ENCODE measurements at places on chromosomes 5 and 9.
A peak's percentile ranks its signal among the peaks of the same experiment; 100 is the strongest.

GRCh38 chr5:155794795-155795194, 532.2 kb upstream of the SGCD start:
- DNase-seq, result no peak

- DNase-seq, result peak; percentile 86
Measured at GRCh38 chr5:139968547-139969261, 74.4 kb downstream of the NRG2 start.

DNA sequence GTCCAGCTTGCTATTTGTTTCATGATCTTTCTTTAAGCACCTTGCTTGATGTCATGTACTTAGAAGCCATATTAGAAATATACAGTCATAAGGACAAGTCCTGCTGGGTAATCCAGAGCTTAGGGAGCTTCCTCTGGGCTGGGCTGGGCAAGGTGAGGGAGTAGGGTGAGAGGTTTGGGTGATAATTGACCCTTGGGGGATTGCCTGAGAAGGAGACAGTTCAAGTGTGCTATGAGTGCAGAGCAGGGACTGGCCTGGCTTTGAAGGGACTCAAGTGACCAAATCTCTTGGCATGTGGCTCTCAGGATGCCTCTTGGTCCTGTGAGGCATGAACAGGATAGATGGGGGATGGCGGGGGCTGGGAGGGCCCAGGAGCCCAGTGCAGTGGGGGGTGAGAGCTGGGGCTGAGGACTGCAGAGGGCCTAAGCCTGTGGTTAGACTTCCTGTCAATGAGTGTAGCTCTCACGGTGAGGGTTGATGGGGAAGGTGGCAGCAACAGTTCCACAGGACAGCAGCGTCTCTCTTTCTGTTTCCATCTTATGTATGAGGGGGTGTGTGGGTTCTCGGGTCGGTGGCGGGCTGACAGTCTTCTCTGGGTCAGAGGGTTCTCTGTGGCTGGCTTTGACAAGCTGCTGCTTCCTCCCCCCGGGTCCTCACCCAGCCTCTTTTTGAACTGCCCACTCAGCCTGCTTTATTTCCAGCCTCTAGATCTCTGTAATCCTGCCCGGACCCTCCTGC, 53.5 kb downstream of the RGS3 start:
- peak; percentile 76 for DNase-seq

- DNase-seq, result no peak
Measured at GRCh38 chr5:101473483-101473882, 570.4 kb upstream of the ST8SIA4 start.

GRCh38 chr5:123035360-123035917, 1.1 kb downstream of the PPIC start:
- DNase-seq, result no peak

DNA sequence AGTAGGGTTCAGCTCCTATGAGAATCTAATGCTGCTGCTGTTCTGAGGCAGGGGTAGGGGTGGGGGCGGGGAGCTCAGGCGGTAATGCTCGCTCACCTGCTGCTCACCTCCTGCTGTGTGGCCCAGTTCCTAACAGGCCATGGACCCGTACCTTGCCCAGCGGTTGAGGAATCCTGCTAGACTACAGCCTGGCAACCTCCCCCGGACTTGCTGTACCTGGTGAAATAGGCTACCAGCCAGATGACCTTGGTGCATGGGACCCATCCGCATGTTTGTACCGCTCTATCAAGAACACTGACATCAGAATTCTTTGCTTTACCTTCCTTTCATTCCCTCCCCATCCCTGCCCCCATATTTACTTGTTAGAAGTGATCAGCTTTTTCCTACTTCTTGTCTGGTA, 15.3 kb downstream of the IL31RA start:
- DNase-seq, result no peak

GRCh38 chr5:54251981-54252380, 58.4 kb downstream of the ARL15 start:
- DNase-seq, result no peak

- no peak for DNase-seq
Measured at GRCh38 chr9:5492965-5493678, 17.2 kb upstream of the PDCD1LG2 start.

- DNase-seq, result no peak
Measured at GRCh38 chr5:140595538-140596300, 31.1 kb downstream of the SLC35A4 start.

- no peak for DNase-seq
Measured at GRCh38 chr5:59725392-59725767, 168.1 kb downstream of the PDE4D start.

GRCh38 chr9:95070549-95071021, 246.9 kb downstream of the FANCC start:
- DNase-seq, result no peak

DNA sequence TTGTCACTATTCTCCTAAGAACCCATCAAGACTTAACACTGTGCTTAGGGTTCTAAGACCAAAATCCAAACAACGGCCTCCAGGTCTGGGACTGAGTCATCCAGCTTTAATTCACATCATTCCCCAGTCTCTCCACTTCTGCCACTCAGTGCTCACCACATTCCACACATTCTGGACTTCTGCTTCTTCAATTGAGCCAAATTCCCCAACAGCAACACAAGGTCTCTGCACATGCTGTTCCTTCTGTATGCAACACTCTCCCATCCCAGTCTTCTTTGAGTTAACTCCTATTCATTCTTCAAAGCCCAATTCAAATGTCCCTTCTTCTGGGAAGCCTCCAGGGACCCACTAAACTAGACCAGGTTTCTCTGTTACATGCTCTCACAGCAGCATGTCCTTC, 97.8 kb downstream of the GPR21 start:
- DNase-seq, result no peak

DNA sequence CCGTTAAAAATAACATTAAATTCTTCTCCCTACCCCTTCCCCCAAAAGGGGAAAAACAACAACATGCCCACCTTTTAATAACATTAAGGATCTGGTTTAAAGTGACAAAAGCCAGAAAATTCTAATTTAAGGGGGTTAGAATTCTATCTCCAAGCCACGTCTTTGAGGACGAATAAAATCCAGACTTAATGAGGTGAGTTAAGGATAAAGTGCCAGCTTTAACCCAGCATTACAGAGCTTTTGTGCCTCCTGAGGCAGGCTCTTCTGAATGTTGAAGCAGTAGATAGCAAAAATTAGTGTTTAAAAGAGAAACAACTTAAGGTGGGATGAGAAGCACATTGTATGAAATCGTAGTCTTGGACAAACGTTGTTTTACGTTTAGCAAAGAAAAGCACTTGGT, 329.0 kb upstream of the MPDZ start:
- DNase-seq, result no peak

- no peak for DNase-seq
Measured at GRCh38 chr5:108623826-108624225, 123.9 kb upstream of the FER start.

DNA sequence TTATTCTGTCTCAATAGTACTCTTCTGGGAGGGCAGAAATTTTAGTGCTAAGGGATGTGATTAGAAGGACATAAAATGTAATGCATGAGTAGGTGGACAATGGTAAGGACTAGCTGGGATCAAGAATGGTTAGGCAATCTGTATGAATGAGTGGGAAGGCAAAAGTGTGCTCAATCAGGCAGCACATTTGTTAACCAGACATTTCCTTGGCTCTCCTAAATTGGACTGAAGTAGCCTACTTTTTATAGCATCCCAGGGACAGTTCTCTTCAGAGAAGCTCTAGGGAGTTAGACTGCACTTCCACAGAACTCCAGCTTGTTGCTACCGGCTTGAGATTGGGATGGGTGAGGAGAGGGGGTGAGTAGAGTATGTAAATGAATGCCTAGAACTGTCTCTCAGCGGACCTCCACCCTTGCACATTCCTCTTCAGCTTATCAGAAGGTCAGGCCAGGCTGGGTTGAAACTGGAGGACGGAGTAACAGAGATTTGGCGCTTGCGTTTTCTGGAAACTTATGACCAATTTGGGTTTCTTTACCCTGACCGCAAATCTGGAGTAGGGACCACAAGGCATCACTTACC, 19.0 kb upstream of the ARL14EPL start:
- no peak for DNase-seq
